ENCODE measurements at places on chromosomes 6 and 20.

DNA sequence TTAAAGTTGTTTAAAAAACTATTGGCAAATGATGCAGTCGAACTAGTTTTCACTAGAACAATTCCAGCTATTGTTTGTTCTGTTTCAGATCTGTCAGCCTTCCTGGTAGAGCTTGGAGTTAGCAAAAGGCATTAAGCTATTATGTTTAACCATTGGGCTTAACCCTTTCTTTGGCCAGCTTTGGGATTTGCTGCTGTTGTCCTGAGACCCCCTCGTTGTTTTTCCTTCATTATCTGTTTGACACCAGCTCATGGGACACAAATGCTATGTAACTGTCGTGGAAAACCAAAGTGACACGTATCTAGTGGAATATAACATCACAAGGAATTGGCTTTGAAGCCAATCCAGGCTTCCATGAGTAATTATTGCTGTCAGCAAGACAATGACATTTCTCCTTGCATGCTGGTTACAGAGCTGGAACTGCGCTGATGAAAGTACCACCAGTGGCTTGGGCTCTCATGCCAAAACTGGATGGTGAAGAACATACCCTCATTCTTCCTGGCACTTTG, 96.0 kb downstream of the EYA2 start:
- DNase-seq: no peak

DNA sequence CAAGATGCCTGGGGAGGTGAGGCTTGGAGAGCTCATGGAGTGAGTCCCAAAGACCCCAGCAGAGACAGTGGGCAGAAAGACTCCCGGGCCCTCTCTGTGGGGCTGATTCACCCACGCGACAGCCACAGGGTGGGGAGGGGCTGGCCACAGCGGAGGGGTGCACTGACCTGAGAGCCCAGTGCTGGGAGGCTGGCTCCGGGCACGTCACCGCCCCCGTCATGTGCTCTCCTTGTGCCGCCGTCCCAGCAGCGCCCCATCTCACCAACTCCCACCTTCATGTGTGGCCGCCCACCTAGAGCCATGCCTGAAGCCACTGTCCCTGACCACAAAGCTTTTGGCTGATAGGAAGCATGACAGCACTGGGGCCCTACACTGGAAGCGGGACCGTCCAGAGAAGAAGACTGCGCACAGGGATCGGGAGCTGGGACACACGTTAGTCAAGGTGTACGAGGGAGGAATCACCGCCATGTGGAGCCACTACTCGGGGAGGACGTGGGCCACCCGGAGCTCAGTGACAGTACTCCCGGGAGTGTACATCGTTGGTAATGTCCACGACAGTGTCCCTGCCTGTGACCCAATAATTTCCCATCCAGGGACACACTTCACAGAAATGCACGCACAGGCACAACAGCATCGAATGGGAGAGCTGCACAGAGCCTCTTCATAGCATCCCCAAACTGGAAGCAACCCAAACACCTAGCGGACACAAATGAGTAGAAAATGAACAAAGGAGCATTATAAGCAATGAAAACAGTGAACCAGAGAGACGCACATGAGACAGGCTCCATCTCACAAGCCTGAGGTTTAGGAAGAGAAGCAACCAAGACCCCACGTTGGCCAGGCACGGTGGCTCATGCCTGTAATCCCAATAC, 28.4 kb upstream of the FOXC1 start:
- DNase-seq: no peak

- DNase-seq: no peak
Measured at GRCh38 chr6:157554747-157555146, 173.8 kb downstream of the ZDHHC14 start.

DNA sequence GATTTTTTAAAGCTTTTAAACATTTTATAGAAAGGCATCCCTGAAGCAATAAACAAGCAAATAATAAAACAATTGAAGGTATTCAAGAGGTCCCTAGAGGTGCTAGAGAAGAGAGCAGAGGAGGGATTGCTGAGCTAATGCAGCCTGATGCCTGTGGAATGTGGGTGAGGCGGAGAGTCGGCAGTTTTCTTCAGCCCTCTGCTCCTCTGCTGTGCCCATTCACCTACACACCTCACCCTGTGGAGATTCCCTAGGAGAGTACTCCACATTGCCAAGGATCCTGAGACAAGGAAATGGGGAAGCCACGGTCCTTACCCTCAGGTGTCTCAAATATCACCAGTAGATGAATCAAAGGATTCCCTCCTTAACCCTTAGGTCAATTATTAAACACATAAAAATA, 199.8 kb upstream of the POU3F2 start:
- no peak for DNase-seq

DNA sequence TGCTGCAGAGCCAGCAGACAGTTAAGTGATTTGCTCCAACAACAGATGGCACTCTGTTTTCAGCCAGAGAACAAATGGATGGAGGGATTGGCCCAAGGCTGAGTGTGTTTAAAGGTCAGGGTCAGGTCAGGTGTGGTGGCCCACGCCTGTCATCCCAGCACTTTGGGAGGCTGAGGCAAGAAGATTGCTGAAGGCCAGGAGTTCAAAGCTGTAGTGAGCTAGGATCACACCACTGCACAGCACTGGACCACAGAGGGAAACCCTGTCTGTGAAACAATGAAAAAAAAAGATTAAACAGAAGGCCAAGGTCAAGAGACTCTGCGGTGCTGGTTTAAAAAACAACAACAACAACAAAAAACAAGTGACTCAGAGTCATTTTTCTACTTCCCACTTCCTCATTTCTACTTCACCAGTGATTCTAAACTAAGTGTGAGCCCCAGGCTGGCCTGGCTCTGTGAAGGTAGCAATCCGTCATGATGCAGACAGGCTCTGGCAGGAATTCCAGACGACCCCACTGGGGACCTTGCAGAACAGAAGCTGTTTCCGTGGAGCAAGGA, 42.5 kb upstream of the ARMC2 start:
- no peak for DNase-seq

DNA sequence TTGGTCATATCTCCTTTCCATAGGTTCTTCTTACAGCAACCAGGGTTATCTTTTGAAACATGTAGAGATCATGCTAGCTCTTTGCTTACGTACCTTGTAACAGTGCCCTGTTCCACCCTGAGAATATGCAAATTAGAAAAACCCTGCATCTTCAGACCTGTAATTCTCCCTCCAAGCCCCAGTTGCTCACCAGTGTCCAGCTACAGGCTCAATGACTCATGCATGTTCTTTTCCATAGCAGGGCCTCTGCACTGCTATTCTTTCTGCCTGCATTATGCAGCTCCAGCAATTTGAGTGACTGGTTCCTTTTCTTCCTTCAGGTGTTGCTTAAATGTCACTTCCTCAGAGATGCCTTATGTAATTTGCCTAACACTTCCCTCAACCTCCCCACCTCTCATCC, 636.2 kb downstream of the KHDRBS2 start:
- no peak for DNase-seq

DNA sequence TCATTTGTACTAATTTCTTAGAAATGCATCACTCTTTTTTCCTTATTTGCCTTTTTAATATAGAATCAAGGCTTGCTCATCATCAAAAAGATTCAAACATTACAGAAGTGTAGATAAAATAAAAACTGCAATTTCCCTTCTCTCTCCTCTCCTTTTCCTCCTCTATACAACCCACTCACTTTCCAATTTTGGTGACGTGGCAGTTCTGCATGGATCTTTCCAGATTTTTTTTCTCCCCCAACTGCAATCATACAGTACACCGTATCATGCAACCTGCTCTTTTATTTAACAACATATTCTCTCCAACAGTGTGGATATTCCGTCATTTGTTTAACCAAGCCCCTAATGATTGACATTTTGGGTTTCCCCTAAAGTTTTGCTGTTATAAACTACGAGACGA, 140.5 kb downstream of the BFSP1 start:
- no peak for DNase-seq

- DNase-seq: no peak
Measured at GRCh38 chr6:163080228-163080627, 334.3 kb upstream of the QKI start.

DNA sequence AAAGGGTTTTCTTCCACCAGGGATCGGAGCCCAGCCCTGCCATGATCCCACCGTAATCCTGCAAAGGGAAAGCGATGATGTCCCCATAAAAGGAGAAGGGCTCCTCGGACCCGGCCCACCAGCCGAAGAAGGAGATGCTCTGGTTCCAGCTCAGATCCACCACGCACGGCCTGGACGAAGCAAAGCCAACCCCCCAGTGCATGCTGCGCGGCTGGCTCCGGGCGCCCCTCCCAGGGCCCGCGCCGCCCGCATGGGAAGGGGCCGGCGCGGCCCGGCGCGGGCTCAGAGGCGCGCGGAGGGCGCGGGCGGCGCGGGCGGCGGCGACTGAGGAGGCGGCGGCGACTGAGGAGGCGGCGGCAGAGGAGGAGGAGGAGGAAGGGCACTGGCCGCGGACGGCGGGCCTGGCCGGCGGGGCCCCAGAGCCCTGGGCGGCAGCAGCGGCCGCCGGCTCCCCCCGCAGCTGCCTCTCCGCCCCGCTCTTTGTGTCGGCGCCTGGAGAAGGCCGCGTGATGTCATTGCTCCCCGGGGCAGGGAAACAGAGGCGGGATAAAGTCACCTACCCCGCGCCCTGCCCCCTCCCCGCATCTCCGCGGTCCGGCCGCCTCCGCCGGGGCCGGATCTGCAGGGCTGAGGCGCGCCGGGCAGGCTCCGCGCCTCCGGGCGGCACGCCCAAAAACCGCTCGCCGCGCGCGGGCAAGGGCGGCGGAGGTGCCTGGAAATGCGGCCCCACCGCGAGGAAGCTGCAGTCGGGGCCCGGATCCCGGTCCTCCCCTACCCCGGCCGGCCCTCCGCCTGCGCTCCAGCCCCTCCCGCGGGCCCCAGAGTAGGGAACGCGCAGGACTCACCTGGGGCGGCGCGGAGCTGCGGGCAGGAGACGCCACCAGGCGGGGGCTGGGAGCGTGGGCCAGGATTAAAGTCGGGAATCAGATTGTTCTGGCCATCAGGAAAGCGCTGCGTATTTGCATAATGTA, at the start of gene FAXC:
Gene FAXC, minus strand, starts transcription at position 504 of the 971 bp plus-strand sequence. Its CDS starts 302 bp downstream, at position 202.
- DNase-seq: no peak

- DNase-seq: no peak
Measured at GRCh38 chr6:153956808-153957207, 82.2 kb upstream of the OPRM1 start.

DNA sequence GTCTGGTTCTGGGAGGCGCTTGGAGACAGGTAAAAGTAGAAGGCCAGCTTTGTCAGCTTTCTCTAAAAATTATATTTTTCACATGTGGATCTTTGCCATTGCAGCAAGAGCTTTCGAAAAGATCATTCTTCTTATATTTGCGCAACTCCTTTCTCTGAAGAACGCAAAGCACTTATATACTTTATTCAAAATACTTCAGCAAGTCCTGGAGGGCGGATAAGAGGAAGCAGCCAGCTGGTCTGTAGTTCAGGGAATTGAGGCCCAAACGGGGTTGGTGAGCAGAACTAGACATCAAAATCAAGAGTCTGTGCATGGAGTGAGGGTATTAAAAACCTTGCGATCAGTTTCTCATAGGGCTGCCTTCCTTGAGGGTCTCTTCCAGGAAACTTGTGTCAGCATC, 182.3 kb downstream of the DTNBP1 start:
- DNase-seq: no peak

Data from activated naive CD8-positive, alpha-beta T cell treated with anti-CD3 and anti-CD28 coated beads, Interleukin-2, amount 50 U/mL, for 16 hours (primary cell).